Stimulated activated naive B cell treated with anti-CD40 and anti-IgM and Interleukin-4, amounts not matched to agents 10 μg/mL and 1 μg/mL and 100 μg/mL, for 72 hours (primary cell): ENCODE measurements at places on chromosomes 5 and 9.

- H3K4me1 ChIP-seq: no peaks in the 10 kb centered on the region
- H3K4me3 ChIP-seq: no peak overlapping the region
- H3K27me3 ChIP-seq: no peaks in the 10 kb centered on the region
- H3K36me3 ChIP-seq: no peaks in the 10 kb centered on the region
- no peak for DNase-seq
Observed at GRCh38 chr5:72920690-72921502, 34.9 kb upstream of the FCHO2 start.

GRCh38 chr9:104780796-104781395, 17.0 kb downstream of the NIPSNAP3B start:
- H3K4me1 ChIP-seq: peaks cover 27% of the 10 kb centered on the region
- H3K4me3 ChIP-seq: no peak overlapping the region
- H3K27ac ChIP-seq: no peak overlapping the region

- H3K36me3 ChIP-seq: no peaks in the 10 kb centered on the region
- DNase-seq: peak; percentile 18
- H3K27ac ChIP-seq: no peak overlapping the region
- H3K4me3 ChIP-seq: no peak overlapping the region
Observed at GRCh38 chr9:135602789-135603481, 36.4 kb downstream of the GLT6D1 start.

DNA sequence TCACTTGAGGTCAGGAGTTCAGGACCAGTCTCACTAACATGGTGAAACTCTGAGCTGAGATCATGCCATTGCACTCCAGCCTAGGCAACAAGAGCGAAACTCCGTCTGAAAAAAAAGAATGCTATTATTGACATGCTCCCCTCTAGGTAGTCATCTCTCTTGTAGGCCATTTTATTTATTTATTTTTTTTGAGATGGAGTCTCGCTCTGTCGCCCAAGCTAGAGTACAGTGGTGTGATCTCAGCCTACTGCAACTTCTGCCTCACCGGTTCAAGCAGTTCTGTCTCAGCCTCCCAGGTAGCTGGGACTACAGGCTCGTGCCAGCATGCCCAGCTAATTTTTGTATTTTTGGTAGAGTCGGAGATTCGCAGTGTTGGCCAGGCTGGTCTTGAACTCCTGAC, 20.6 kb upstream of the NIM1K start:
- peaks cover 5% of the 10 kb centered on the region for H3K4me1 ChIP-seq
- no peak for DNase-seq
- H3K36me3 ChIP-seq: peaks cover 51% of the 10 kb centered on the region
- H3K4me3 ChIP-seq: no peak overlapping the region
- no peaks in the 10 kb centered on the region for H3K27me3 ChIP-seq

GRCh38 chr5:115543365-115544042, 1.1 kb downstream of the FEM1C start:
- peaks cover 50% of the 10 kb centered on the region for H3K4me1 ChIP-seq
- H3K4me3 ChIP-seq: peak overlapping the region; percentile 94
- H3K27me3 ChIP-seq: no peaks in the 10 kb centered on the region
- peak overlapping the region; percentile 99 for H3K27ac ChIP-seq
- peaks cover 54% of the 10 kb centered on the region for H3K36me3 ChIP-seq

DNA sequence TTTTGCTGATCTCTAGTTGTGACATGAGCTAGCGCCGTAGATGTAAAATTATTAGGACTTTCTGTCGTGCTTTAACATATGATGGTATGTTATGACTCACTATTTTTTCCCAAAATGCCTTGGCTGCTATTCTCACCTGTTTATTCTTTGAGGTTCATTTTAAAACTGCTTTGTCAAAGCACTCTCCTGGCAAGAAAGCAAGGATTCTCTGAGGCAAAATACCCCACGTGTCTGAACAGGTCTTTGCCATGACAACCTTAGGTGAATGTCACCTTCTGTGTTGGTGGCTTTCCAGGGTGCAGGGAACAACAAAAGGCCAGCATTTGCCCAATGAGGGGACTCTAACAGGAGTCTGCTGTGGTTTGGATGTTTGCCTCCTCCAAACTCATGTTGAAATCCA, 30.6 kb upstream of the COL5A1 start:
- DNase-seq: no peak
- H3K4me1 ChIP-seq: no peaks in the 10 kb centered on the region
- no peaks in the 10 kb centered on the region for H3K27me3 ChIP-seq
- H3K27ac ChIP-seq: no peak overlapping the region
- H3K4me3 ChIP-seq: no peak overlapping the region

DNA sequence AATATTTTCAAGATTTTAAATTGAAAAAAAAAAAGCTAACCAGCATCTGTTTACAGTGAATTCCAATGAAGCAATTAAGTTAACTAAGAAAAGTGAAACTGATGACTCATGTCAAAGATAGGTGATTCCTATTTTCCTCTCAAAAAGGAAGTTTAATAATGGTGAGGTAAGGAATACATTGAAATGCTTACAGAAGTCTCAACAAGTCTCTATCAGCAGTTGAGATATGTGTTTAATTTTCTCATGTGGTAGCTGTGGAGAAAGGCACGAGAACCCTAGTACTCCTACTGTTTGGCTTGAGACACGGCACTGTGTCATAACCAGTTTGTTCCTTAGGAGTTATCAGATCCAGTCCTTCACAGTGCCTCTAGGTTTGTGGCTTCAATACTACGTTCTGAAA, 114.5 kb downstream of the SLC25A46 start:
- H3K4me3 ChIP-seq: no peak overlapping the region
- H3K27ac ChIP-seq: no peak overlapping the region
- H3K27me3 ChIP-seq: no peaks in the 10 kb centered on the region
- H3K36me3 ChIP-seq: no peaks in the 10 kb centered on the region
- DNase-seq: no peak

- H3K36me3 ChIP-seq: no peaks in the 10 kb centered on the region
- DNase-seq: no peak
- no peak overlapping the region for H3K4me3 ChIP-seq
- no peaks in the 10 kb centered on the region for H3K4me1 ChIP-seq
Observed at GRCh38 chr9:28127101-28127500, 553.8 kb upstream of the C9orf72 start.

DNA sequence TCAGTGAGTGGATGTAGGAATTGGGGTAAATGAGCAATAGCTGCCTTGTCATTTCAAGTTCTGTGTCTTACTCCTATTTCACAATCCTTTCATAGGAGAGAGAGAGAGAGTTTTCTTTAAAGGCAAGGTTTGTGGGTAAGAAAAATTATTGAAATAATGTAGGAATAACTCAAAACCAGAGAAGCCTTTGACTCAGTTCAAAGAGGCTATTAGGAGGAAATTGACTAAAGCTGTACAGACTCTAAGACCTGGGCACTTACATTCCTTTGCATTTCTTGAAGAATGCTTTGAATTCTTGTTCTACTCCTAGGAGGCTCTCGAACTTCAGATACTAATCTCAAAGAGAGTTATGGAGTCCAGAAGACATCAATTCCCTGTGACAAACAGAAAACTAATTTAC, 257.1 kb downstream of the FBXL7 start:
- no peak overlapping the region for H3K4me3 ChIP-seq
- no peaks in the 10 kb centered on the region for H3K36me3 ChIP-seq
- H3K4me1 ChIP-seq: no peaks in the 10 kb centered on the region
- no peaks in the 10 kb centered on the region for H3K27me3 ChIP-seq
- no peak for DNase-seq
- H3K27ac ChIP-seq: no peak overlapping the region

GRCh38 chr9:96186591-96187011, 115.4 kb downstream of the HSD17B3 start:
- H3K4me1 ChIP-seq: no peaks in the 10 kb centered on the region
- no peak for DNase-seq
- H3K36me3 ChIP-seq: peaks cover 4% of the 10 kb centered on the region
- H3K27ac ChIP-seq: no peak overlapping the region
- H3K4me3 ChIP-seq: no peak overlapping the region

DNA sequence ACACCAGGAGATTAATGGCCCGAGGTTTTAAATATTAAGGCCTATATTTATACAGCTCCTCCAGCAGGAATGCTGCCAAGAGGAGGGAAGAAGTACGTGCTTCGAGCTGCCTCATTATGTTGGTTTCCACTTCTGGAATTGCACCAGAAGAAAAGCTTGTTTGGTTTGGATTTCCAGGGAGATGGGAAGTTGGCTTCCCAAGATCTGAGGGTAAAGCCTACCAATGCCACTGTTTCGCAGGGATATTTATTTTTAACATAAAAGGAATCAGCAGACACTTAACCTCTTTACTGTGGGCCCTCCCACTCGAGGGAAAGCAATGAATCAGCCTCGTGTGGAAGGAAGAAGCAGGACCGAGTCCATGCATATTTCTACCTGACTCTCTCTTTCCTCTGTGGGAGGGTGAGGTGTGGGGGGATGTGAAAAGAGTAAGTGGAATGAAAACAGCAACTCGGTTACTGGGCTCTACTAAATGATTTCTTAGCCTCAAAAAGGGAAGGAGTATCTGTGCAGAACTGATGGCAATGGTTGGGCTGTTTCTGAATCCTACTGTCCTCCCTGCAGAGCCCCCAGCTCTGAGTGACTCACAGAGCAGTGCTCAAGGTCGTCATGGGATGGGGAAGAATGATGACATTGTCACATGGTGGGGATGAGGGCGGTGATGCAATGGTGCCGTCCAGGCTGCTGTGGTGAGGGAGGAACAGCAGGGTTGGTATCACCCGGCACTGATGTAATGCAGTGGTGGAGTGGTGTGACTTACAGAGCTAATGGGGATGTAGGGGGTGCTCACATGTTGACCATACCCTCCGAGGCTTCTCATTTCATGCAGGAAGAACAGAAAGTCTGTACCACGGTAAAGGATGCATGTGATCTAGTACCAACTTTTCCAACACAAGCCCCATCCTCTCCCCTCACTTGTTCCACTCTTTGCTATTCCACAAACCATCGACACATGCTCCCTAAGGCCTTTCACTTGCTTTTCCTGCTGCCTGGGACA, 215.0 kb upstream of the PANK3 start:
- H3K27me3 ChIP-seq: no peaks in the 10 kb centered on the region
- H3K4me3 ChIP-seq: no peak overlapping the region
- DNase-seq: no peak
- no peak overlapping the region for H3K27ac ChIP-seq
- H3K36me3 ChIP-seq: no peaks in the 10 kb centered on the region

- no peak overlapping the region for H3K27ac ChIP-seq
- H3K4me1 ChIP-seq: peaks cover 11% of the 10 kb centered on the region
- peaks cover 2% of the 10 kb centered on the region for H3K36me3 ChIP-seq
- H3K4me3 ChIP-seq: no peak overlapping the region
Observed at GRCh38 chr5:72841756-72842535, 25.5 kb downstream of the TNPO1 start.

GRCh38 chr9:127813686-127814226, 11.1 kb downstream of the FPGS start:
- no peak overlapping the region for H3K4me3 ChIP-seq
- peaks cover 8% of the 10 kb centered on the region for H3K4me1 ChIP-seq
- DNase-seq: no peak
- H3K36me3 ChIP-seq: peaks cover 47% of the 10 kb centered on the region

DNA sequence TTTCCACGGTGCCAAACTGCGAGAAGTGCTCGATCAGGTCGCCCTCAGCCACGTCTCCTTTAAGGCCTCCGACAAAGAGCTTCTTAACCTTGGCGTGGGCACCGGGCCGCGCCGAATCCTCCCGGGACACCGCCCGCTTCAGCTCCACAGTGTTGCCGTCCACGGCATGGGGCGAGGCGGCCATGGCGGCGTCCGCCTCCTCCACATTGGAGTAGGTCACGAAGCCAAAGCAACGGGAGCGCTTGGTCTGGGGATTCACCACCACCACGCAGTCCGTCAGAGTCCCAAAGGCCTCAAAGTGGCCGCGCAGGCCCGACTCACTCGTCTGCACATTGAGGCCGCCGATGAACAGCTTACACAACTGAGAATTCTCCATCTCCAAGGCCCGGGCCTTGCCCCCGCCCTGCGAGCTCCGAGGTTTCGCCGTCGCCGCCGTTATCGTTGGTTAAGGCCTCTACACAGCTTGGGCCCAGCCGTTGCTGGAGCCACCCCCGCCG, 424 bp downstream of the HNRNPA0 start:
- DNase-seq: peak; percentile 44
- H3K27ac ChIP-seq: peak overlapping the region; percentile 100
- H3K36me3 ChIP-seq: peaks cover 24% of the 10 kb centered on the region
- peak overlapping the region; percentile 93 for H3K4me3 ChIP-seq
- no peaks in the 10 kb centered on the region for H3K27me3 ChIP-seq

- H3K36me3 ChIP-seq: no peaks in the 10 kb centered on the region
- H3K4me1 ChIP-seq: peaks cover 4% of the 10 kb centered on the region
- H3K27me3 ChIP-seq: no peaks in the 10 kb centered on the region
- DNase-seq: no peak
- H3K27ac ChIP-seq: no peak overlapping the region
Observed at GRCh38 chr9:94144394-94144793, 60.1 kb downstream of the PTPDC1 start.

DNA sequence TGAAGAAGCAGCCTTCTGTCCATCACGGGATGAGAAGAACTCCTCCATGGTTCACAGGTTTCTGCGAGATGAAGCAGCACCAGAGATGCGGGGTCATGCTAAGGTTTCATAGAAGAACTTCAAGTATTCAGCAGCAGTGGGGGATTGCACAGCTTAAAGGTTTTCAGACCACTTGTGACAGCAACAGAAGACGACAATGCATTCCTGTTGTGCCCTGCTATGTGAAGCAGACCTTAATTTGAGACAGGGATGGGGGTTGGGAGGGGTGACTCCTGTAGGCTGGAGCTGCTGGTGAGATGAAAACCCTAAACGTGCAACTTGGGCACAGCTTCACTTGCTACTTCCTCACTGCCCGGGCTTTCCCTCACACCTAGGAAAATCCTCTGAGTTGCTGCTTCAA, 256.0 kb downstream of the SLIT3 start:
- DNase-seq: no peak
- no peak overlapping the region for H3K4me3 ChIP-seq
- no peaks in the 10 kb centered on the region for H3K36me3 ChIP-seq

DNA sequence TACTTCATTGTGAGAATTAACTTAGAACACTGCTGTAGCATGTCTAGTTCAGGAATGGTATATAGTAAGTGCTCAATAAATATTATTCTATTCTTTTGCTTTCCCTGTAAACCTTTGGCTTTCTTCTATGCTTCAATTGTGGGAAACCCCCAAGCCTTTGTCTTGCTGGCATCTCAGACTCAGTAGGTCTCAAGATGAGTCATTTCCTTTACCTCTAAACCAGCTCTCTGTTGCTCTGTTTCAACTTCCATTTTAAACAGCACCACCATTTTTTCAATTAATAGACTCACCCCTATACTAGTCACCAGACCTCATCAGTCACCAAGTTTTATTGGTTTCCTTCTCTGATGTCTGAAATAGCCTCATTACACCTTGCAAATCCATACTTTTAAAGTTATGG, 43.5 kb downstream of the DMAC1 start:
- H3K27ac ChIP-seq: peak overlapping the region; percentile 71
- H3K4me1 ChIP-seq: peaks cover 8% of the 10 kb centered on the region
- DNase-seq: peak; percentile 7
- H3K4me3 ChIP-seq: no peak overlapping the region
- no peaks in the 10 kb centered on the region for H3K36me3 ChIP-seq
